ENCODE measurements at places on chromosomes 4 and X.

- no peak for DNase-seq
Observed at GRCh38 chr4:43837171-43837570, 611.4 kb downstream of the KCTD8 start.

GRCh38 chr4:85774000-85774399, 299.1 kb downstream of the ARHGAP24 start:
- no peak for DNase-seq

- DNase-seq, result no peak
Observed at GRCh38 chr4:38815885-38816782, 11.5 kb upstream of the TLR1 start.

DNA sequence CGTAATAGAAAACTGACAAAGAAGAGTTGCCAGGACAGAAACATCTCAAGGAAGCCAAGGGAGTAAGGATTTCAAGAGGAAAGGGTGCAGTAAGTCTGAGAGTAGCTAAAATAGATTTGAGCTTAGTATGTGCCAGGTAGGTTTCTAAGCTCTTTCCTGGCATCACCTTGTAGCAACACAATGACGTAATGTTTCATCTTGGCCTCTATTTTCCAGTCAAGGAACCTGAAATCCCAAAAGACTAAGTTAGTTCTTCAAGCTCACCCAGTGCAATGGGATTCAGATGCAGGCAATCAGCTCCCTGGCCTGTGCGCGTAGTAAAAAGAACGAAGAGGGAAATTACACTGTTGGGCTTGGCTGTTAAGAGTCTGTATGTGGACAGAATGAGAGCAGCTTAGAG, 586.5 kb upstream of the TENM3 start:
- no peak for DNase-seq

DNA sequence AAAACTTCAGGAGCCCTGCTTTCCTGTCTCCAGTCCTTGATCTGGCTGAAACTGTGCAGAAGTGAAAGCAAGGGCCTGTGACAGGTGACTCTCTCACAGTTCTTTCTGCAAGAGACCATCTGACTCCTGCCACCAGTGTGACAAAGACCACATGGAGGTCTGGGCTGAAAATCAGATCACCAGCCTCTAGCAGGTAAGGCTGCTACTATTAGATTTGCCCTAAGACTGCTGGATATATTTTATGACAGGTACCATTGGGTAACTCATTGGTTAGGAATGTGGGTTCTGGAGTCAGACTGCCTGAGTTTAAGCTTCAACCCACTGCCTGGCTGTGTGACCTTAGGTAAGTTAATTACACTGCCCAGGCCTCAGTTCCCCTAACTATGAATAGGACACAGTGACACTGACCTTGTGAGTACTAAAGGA, 163.3 kb upstream of the SLC7A11 start:
- no peak for DNase-seq

DNA sequence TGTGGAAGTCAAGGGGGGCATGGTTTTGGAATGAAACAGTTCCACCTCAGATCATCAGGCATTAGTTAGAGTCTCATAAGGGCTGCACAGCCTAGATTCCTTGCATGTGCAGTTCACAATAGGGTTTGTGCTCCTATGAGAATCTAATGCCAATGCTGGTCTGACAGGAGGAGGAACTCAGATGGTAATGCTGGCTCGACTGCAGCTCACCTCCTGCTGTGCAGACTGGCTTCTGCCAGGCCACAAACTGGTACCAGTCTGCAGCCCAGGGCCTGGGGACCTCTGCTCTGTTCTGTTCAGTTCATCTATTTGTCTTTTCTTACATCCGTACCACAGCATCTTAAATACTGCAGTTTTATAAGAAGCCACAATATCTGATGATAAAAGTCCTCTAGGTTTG, 12.2 kb upstream of the MSL3 start:
- DNase-seq, result no peak

- no peak for DNase-seq
Observed at GRCh38 chr4:5510504-5510903, 197.9 kb downstream of the EVC2 start.

GRCh38 chrX:10350221-10350620, 193.4 kb downstream of the CLCN4 start:
- no peak for DNase-seq

- no peak for DNase-seq
Observed at GRCh38 chr4:880684-881405, 51.3 kb downstream of the GAK start.

DNA sequence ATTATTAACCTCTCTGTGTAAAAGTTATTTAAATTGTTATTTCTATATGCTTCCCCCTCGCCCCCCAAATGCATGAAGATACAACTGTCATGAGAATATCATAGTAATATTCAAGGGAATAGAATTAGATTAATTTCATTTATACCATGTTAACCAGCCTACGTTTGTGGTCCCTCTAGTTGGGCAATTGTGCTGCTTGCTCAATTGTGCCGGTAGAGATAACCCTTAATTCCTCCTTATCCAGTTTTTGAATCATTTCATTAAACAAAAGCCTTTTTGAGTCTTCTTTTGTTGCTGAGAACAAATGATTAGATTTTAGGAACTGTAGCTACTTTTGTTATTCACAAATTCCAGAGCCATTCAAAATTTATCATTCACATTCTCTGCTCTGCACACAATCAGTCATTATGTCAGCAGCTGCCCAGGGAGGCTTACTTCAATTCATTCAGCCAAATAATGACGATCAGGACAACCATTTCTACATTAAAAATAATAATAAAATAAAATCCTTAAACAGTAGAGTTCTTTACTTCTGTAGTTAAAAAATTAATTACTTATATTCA, 98.1 kb downstream of the ADGRL3 start:
- DNase-seq, result no peak

DNA sequence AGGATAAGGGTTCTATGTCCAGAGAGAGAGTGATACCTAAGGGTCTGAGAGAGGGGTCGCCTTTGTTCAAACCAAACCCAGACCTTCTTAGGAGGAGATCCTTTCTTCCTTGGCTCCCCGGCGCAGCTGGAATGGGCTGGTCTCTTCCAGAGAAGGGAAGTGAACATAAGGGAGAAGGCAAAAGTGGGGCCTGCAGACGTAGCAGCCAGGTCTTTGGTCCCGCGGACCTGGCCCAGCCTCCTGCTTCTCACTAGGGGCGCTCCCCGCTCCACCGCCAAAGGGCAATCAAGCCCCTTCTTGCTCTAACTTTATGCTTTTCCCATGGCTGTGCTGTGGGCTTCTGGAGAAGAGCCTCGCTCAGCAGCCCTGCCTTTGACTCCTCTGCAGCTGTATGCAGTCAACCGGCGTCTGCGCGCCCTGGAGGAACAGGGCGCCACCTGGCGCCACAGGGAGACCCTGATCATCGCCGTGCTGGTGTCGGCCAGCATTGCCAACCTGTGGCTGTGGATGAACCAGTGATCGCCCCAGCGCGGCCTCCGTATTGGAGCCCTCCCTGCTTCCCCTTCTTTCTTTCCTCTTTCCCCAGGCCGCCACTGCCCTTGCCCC, 6.5 kb downstream of the FATE1 start:
- DNase-seq, result peak; percentile 17

GRCh38 chr4:37727635-37728034, 41.5 kb upstream of the RELL1 start:
- no peak for DNase-seq

DNA sequence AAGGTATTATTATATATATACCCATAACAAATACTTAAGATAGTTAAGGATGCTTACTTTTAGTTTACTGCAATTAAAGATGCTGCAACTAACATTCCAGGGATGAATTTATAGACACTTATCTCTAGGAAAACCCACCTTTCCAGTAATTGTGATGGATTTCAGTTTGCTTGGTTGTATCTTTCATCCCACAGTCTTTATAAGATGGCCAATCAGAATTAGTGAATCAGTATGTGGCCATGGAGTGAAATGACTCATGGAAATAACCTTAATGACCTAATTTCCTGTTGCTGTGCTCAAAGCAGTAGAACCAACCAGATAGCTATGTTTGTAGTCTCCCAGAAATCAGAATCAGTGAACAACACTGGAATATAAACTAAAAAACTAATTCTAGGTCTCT, 26.4 kb downstream of the MOSPD2 start:
- DNase-seq, result peak; percentile 71

- DNase-seq, result no peak
Observed at GRCh38 chr4:138599965-138600364, 357.8 kb upstream of the SLC7A11 start.

DNA sequence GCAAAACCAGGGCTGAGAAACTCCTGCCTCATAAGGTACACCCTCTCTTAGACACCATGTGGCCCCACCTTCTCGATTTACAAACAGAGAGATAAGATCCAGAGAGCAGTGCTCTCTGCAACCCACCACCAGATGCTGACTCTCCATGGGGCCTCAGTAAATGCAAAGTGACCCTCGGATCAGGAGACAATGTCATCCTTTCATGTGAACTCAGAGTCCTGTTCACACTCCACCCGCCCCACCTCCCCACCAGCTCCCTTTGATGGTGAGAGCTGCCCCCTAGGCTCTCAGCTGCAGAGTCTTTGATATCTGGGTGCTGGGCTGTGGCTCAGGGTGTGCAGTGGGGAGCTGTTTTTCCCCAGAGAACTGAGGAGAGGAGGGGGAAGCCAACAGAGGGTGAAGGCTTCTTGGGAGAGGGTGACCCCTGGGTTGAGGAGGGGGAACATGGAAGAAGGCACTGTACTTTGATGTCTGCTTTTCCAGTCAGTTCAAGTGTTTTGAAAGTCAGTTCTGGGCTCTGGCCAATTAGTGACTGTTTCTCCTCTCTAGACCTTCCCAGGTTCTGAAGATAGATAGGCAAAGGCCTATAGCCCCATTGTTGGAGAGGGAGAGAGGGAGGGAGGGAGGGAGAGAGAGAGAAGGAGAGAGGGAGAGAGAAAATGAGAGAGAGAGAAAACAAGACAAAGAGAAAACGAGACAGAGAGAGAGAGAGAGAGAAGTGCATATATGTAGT, 88.2 kb downstream of the SCD5 start:
- DNase-seq, result no peak

- DNase-seq, result no peak
Observed at GRCh38 chr4:143443728-143444127, 69.8 kb upstream of the SMARCA5 start.

- DNase-seq, result peak; percentile 91
Observed at GRCh38 chrX:16658284-16658683, 8.3 kb downstream of the S100G start.

DNA sequence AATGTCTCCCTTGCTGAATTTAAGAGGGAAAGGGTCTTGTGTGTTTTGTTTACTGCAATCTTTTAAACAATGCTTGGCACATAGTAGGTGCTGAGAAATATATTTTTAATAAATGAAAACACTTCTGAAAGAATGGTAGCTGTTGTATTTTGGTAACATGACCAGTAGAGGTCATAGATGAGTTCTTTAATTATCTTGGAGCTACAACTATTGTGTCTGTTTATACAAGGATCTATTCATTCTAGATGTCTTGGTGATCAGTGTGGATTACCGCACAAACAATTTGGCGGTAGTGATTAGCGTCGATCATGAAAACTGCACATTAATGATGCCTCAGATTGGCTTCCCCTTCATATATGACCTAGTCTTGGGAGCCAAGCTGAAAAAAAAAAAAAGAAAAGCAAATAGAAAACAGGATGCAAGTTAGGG, 21.4 kb upstream of the SCRG1 start:
- DNase-seq, result peak; percentile 29

DNA sequence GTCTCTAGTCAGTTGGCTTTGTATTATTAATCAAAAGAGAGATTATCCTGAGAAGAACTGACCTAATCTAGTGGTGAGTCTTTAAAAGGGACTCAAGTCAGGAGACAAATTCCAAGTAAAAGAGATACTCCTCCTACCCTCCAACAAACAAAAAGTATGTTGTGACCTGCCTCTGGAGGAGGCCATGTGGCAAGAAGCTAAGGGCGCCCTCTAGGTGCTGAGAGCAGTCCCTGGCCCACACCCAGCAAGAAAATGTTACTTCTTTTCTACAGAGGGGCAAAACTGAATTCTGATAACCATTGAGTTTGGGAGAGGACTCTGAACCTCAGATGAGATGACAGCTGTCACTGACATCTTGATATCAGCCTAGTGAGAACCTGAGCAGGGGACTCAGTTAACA, 953.6 kb upstream of the AGA start:
- no peak for DNase-seq

DNA sequence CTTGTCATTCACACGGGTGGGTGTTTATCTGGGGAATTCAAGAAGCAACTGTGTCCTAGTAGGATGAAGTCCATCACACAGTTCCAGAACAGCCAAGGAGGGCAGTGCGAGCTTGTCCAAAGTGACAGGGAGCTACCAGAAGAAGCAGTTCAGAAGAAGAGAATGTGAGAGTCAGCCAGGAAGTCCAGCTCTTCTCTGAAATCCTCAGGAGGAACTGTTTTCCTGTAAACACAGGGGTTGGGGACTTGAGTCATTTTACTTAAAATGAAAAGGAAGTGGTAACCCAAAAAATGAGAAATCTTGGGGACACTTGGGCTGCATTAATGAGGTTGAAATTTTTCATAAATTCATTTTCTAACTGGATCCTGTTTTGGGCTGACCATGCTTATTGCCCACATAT, 8.2 kb upstream of the TLR10 start:
- no peak for DNase-seq

- DNase-seq, result peak; percentile 54
Observed at GRCh38 chr4:2009651-2010233, 968 bp upstream of the NELFA start.

- no peak for DNase-seq
Observed at GRCh38 chrX:12891915-12892506, 14.4 kb upstream of the TLR8 start.

GRCh38 chr4:3484057-3484973, 21.2 kb downstream of the DOK7 start:
- DNase-seq, result no peak

DNA sequence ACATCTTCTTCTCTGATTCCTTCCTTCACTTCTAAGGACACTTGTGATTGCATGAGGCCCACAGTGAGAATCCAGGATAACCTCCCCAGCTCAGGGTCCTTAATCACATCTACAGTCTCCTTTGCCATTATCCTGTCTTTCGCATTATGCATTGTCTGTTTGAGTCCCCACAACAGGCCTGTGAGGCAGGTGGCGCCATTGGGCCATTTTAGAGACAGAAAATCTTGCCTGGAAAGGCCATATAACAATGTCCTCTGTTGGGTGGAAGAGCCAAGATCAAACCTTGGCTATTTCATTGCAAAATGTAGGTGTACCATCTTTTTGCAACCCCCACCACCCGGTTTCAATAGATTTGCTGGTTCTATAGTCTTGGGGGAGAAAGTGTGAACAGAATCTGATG, 11.8 kb upstream of the DCUN1D4 start:
- peak; percentile 48 for DNase-seq

DNA sequence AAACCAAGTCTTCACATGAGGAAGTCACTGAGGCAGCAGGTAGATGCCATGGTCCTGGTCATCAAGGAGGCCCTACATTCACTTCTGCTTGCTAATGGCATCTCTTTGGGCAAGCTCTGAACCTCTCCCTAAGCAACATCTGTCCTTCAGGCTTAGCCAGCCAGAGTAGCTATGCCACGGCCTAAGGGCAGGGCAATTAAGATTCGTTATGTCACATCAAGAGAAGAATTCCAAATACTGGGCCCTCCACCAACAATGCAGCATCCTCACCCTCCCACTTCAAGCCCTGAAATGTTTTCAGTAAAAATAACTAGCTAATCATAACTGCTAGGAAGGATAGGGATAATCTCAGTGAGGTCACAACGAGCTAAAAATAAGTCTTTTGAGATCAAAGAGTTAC, 120.7 kb upstream of the HCCS start:
- DNase-seq, result no peak
